ENCODE measurements at places on chromosomes 13 and 19.

GRCh38 chr13:48214519-48215121 is 18.4 kb upstream of the ITM2B start:
- no peak for DNase-seq

- DNase-seq = no peak
Measured at GRCh38 chr13:74730556-74731331, 596.5 kb upstream of the KLF12 start.

DNA sequence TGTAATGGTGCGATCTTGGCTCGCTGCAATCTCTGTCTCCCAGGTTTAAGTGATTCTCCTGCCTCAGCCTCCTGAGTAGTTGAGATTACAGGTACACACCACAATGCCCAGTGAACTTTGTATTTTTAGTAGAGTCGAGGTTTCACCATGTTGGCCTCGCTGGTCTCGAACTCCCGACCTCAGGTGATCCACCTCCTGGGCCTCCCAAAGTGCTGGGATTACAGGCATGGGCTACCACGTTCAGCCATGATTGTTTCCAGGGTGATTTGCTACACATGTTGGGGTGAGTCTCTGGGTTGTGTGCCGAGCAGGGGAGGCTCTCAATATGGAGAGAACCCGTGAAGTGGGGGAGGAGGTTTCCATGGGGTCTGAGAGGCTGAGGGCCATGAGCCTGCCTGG is 24.8 kb upstream of the CEACAM21 start:
- DNase-seq = no peak

DNA sequence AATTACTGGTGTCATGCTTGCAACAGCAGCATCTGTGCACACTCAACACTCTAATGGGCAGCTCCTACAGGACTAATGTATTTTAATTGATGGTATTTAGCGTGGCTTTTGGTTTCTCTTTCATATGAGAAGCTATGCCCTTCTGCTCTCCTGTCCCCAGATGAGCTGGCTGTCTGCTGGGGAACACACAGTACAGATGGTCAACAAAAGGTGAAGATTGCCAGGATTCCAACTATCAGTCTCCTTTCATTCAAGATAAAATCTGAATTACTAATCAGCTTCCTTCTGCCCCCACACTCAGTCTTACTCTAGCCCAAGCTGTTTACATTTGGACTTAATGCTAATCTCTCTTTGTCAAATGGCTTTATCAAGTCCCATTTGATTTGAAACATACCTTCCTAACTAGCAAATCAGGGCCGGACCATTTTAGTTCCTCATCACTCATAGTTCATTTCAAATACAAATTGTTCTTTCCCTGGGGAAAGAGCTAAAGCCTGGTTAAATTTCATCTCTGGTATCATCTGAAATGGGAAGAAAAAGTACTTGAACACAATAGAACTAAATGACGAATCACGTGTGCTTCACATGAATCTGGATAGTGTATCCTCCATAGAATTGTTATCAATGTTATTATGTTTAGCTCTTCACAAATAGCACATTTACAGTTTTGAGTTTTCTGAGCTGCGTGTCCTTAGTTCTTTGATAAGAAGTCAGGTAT is 988.0 kb downstream of the PCDH17 start:
- no peak for DNase-seq

GRCh38 chr13:95248953-95249352 is 52.3 kb downstream of the ABCC4 start:
- DNase-seq = no peak

DNA sequence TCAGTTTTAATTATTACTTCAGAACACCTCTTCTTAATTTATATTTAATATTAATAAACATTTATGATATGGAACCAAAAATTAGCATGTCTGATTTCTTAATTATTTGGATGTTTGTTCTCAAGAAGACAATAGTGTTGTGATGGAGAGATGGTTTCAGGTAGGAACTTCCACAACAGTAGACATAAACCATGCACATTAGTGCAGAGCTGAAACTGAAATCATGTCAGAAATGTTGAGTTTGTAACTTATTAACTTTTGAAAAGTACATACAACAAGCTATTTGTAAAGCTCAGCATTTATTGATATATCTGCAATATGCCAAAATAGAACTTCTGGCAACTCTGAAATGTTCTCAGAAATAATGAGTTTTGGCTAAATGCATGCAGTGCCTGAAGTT is 11.8 kb upstream of the EDNRB start:
- no peak for DNase-seq

Measured in stimulated activated CD4-positive, alpha-beta T cell treated with anti-CD3 and anti-CD28 coated beads, Interleukin-1b, Interleukin-23, amount 100 ng/mL, for 1 hour (primary cell).